ENCODE measurements at places on chromosomes 12 and 14.

GRCh38 chr14:58667900-58668299 is 30.1 kb downstream of the DACT1 start:
- DNase-seq: no peak

- peak; percentile 76 for DNase-seq
Observed at GRCh38 chr14:52015411-52016030, 26.2 kb downstream of the RTRAF start.

DNA sequence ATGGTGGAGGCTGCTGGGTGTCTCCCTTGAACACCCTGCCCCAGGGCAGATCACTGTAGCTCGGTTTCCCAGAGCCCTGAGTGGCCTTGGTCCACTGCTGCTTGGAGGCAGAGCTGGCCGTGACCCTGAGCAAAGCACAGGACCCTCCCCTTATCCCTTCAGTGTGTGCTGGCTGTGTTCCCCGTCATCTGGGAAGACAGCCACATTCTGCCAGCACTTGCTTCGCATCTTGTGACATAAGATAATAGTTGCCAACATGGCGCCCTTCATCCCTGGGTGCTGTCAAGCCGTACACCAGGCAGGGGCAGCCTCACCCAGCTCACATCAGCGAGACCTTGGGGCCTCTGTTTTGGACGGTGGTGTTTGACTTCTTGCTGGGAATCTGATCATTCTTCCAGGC is 12.1 kb upstream of the ALDH2 start:
- DNase-seq: no peak

DNA sequence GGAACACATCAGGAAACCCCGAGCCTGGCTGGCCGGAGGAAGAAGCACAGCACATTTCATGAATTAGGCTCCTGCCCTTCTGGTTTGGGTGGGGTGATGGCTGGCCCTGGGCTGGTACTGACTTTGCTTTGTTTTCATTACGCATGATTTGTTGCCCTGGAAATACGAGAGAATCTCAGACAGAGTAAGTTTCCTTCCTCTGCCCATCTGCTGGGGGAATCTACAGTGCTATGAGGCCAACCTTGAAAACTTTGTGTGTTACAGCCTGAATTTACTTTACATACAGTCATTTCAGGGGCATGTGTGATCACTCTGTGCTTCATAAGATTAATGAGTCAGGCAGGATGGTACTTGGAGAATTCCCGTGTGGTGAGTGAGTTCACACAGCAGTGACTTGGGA is 20.5 kb upstream of the SLC5A8 start:
- DNase-seq: no peak

DNA sequence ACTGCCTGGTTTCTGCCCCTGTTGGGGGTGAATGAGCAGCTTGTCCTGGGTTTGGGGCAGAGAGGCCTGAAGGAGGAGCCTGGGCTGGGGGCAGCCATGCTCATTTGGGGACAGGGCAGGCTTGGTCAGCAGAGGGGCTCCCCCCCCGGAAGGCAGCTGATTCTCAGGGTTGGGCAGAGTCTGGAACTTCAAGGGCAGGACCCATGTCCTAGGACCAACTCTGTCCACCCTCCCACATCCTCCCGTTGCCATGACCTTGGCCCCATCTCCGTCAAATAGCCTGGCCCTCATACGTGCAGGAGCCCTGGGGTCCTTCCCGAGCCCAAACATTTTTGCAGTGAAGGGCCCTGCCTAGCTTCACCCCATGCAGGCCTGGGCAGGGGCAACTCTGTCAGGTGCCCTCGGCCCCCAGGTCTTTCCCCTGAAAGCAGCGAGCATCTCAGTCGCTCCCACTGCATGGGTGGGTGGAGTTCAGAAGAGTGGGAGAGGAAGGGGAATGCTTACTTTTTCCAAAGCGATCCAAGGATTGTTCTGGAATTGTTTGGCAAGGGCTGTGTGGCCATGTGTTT is 32.6 kb downstream of the TNFAIP2 start:
- no peak for DNase-seq

DNA sequence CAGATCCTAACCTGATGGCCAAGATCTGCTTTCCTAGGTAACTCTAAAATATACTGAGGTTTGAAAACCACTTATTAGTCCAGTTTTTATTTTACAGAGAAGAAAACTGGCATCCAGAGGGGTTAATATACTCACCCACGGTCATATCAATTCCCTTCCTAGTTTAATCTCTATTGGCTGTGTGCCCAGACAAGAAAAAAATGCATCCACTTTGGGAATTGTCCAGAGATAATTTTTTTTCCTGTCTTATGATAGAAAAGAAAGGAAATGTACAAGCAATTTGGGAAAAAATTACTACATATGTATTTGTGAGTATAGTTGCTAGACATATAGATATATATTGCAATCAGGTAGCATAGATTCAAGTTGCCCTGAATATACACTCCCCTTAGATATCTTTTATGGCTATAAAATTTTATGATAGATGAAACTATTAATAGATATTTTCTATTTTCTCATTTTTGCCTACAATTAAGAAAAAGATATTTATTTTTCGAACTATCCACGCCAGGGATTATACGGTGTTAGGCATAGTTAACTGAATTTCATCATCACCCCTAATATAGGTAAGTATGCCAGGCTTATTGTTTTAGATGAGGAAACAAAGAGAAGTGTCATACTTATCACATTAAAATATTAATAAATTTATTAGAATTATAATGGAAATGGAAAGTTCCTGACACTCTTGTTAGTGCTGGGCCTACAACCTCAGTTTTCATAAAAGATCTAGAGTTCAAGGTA is 100.5 kb upstream of the SLC38A2 start:
- DNase-seq: no peak

- no peak for DNase-seq
Observed at GRCh38 chr14:79186523-79186922, 1016.4 kb downstream of the NRXN3 start.

- DNase-seq: no peak
Observed at GRCh38 chr14:98803196-98803595, 468.8 kb downstream of the BCL11B start.

DNA sequence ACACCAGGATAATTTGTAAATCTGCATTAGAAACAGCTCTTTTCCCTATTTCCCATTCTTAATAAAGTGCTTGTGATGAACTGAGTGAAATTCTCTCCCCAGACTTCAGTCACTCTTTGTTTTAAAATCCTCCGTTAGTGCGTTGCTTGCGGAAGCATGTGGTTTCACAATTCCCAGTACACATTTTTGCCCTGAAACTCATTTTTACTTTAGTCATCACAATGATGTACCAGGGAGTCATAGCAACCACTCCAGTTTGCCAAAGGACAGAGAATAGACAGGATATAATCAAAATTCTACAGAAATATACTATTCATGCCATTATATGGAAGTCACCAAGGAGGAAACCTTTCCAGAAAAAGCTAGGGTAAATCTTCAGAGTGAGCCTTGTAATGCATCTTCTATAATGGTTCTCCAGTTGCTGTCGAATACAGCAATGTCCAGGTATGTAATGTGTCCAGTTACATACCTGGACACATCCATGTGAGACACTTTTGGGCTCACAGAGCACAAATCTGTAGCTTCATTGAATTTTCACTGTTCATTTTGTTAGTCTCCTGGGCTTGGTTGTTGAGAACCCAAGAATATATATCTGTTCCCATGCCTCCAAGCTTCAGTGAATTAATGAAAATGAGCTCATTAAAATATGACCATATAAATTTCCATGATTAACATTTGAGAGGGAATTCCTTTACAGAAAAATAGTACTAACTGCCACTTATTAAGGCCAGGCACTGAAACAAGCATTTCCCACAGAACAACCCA is 57.8 kb downstream of the GPR135 start:
- DNase-seq: no peak

DNA sequence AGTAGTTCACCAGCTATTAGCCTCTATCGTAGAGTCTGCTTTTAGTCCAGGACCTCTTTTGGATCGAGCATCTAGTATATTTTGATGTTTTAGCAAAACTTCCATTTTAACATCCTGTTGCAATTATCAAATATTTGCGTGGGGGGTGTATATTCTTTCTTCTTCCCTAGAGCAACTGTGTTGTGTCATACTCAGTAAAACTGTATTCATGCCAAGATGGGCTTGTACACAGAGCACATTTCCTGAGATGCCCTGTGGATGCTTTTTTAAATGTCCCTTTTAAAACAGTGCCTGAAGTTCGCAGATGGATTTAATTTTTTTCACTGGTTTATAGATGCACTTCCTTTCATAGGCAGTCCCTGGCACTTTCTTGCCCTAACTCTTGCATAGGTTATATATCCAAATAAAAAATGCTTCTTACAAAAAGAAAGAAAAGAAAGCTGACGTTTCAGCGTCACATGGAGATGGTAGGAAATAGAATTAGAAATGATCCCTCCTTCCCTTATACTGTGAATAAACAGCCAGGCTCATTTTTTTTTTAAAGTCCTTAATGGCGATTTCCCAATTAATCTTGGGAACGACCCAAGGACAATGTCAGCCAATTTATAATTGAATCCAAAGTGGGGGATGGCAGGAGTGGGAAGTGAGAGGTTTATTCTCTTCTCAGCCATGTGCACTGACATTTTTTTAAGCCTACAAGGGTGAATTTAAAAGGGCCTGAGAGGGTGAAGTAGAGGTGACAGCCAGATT is 247.0 kb downstream of the SLC41A2 start:
- DNase-seq: peak; percentile 47

DNA sequence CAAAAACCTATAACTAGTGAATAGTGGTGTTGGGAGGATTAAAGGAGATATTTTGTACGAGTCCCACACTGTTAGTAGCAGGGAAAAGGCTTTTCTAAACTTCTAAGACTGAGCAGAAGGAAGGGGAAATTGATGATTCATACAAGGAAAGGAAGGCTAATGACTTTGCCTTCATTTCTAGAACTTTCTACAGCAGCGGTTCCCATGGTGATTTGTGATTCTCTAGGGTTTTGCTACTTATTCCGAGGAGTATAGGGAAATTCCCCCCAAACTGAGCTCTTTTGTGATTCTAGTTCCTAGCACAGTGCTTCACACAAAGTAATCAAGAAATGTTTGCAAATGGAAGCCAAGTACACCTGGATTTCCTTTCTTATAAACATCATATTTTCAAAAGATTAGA is 23.8 kb upstream of the PWP1 start:
- no peak for DNase-seq

GRCh38 chr14:87094913-87095312 is 898.1 kb downstream of the GALC start:
- no peak for DNase-seq

DNA sequence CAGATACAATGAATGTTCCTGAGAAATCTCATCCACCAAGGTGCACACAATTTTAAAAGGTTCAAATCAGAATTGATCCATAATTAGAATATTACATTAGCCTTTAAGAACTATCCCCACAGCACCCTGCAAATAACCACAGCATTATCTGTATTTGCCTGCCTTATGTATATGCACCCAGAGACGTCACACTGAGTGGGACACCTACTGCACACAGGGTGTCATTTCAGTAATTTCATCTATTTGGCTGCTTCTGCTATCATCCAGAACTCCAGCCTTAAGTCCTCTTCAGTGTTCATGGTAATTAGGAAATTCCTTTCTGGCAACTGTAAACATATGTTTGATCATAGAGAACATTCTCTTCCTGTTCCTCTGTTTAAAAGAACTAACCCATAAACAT is 298.4 kb downstream of the SYT1 start:
- no peak for DNase-seq

- no peak for DNase-seq
Observed at GRCh38 chr12:69405566-69405865, 46.0 kb downstream of the YEATS4 start.

DNA sequence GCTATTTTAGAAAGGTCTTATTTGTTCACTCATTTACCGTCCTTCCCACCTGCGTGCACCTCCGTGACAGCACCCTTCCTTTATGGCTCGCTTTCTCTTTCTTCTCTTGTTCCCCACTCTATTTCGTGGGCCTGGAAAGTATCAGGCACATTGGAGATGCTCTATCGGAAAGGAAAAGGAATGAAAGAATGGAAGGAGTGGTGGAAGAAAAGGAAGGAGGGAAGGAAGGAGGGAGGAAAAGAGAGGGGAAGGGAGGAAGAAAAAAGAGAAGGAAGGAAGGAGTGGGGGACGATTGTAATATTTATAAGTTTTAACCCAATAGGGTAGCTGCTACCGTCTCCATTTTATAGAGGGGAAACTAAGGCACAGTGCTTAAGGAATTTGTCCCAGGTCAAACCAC is 363.4 kb downstream of the CACNA1C start:
- no peak for DNase-seq
